Smooth muscle cell of trachea (primary cell): ENCODE measurements at places on chromosomes 3 and 15. TPM values are rescaled to one million over a fixed set of nuclear protein-coding genes. Genes with fewer than 3 reads are reported as not detected.

RETNLB gene
- total RNA-seq: not detected in 2 replicates

ARL6IP5 gene
- total RNA-seq: 163 and 218 TPM in 2 replicates

CCDC174 gene
- 9.6 and 14.0 TPM in 2 replicates for total RNA-seq

GALNT15 gene
- 17.9 and 93.0 TPM in 2 replicates for total RNA-seq

PLAAT1 gene
- not detected in 2 replicates for total RNA-seq

FOXB1 gene
- total RNA-seq: not detected in 2 replicates

XRN1 gene
- total RNA-seq: 31.1 and 52.9 TPM in 2 replicates

TLR9 gene
- total RNA-seq: under 0.01 and 0.17 TPM in 2 replicates

TF gene
- total RNA-seq: 0.17 TPM in 1 of 2 replicates, not detected in the other

CIAO2A gene
- total RNA-seq: 49.1 and 70.1 TPM in 2 replicates

CFAP100 gene
- total RNA-seq: not detected in 2 replicates

GPR149 gene
- not detected in 2 replicates for total RNA-seq

FOXL2 gene
- total RNA-seq: not detected in 2 replicates

GLDN gene
- 35.1 and 127 TPM in 2 replicates for total RNA-seq

PPP1R14D gene
- not detected in 2 replicates for total RNA-seq

GDPGP1 gene
- 5.5 and 10.4 TPM in 2 replicates for total RNA-seq

SEMA3B gene
- total RNA-seq: 26.0 and 88.5 TPM in 2 replicates

DLEC1 gene
- total RNA-seq: under 0.01 TPM in 1 of 2 replicates, not detected in the other

SHF gene
- 2.5 and 4.3 TPM in 2 replicates for total RNA-seq

UBAP1L gene
- 1.5 and 2.0 TPM in 2 replicates for total RNA-seq

CHRM5 gene
- total RNA-seq: under 0.01 and 0.15 TPM in 2 replicates

ZNF502 gene
- total RNA-seq: 3.6 and 6.0 TPM in 2 replicates

ITIH4 gene
- total RNA-seq: 0.44 and 3.3 TPM in 2 replicates

FETUB gene
- not detected in 2 replicates for total RNA-seq

GOLGA6L4 gene
- total RNA-seq: 1.2 and 3.6 TPM in 2 replicates

ERICH6 gene
- 0.15 and 0.17 TPM in 2 replicates for total RNA-seq

TMEM40 gene
- total RNA-seq: 0.15 TPM in 1 of 2 replicates, not detected in the other

AQP9 gene
- not detected in 2 replicates for total RNA-seq

LMAN1L gene
- 0.15 TPM in 1 of 2 replicates, not detected in the other for total RNA-seq

EIF3J gene
- 25.3 and 33.7 TPM in 2 replicates for total RNA-seq

CCDC39 gene
- 0.15 and 0.17 TPM in 2 replicates for total RNA-seq

MYO5C gene
- total RNA-seq: under 0.01 and 0.58 TPM in 2 replicates

FSIP1 gene
- total RNA-seq: 1.6 and 2.6 TPM in 2 replicates

LRRIQ4 gene
- not detected in 2 replicates for total RNA-seq

SLC38A3 gene
- total RNA-seq: not detected in 2 replicates

KPNA4 gene
- total RNA-seq: 30.8 and 30.9 TPM in 2 replicates

SATB1 gene
- 20.2 and 20.8 TPM in 2 replicates for total RNA-seq

RARB gene
- total RNA-seq: 15.5 and 16.9 TPM in 2 replicates

CX3CR1 gene
- total RNA-seq: not detected in 2 replicates

MAGI1 gene
- total RNA-seq: 16.5 and 17.6 TPM in 2 replicates

CPB1 gene
- not detected in 2 replicates for total RNA-seq

CASR gene
- total RNA-seq: not detected in 2 replicates

HRG gene
- total RNA-seq: not detected in 2 replicates
